Karpas-422 (cell line): ENCODE measurements at places on chromosomes 12 and 14.

DNA sequence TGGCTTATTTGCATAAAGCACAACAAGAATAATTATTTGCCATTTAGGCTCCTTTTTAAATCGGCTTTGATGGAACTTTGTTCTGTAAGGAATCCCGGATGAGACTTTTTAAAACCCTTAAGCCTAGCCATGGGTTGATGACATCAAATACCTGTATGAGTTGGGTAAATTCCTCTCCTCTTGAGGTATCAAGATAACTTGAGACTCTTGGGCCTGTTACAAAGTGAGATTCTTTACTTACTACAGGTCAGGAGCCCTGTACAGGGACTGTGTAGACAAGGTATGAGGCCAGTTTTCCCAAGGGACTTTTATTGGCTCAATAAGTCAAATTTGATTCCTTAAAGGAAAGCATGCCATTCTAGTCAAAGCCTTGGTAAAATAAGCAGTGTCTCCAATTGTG, 68.8 kb downstream of the HSD17B6 start:
- DNase-seq = no peak

- no peak for DNase-seq
Observed at GRCh38 chr14:23550812-23551265, 726 bp downstream of the ZFHX2 start.

GRCh38 chr12:125255935-125256633, 190.8 kb downstream of the AACS start:
- no peak for DNase-seq

- no peak for DNase-seq
Observed at GRCh38 chr14:96351986-96352385, 11.2 kb downstream of the ATG2B start.

GRCh38 chr12:58906917-58907316, 13.4 kb downstream of the LRIG3 start:
- no peak for DNase-seq

DNA sequence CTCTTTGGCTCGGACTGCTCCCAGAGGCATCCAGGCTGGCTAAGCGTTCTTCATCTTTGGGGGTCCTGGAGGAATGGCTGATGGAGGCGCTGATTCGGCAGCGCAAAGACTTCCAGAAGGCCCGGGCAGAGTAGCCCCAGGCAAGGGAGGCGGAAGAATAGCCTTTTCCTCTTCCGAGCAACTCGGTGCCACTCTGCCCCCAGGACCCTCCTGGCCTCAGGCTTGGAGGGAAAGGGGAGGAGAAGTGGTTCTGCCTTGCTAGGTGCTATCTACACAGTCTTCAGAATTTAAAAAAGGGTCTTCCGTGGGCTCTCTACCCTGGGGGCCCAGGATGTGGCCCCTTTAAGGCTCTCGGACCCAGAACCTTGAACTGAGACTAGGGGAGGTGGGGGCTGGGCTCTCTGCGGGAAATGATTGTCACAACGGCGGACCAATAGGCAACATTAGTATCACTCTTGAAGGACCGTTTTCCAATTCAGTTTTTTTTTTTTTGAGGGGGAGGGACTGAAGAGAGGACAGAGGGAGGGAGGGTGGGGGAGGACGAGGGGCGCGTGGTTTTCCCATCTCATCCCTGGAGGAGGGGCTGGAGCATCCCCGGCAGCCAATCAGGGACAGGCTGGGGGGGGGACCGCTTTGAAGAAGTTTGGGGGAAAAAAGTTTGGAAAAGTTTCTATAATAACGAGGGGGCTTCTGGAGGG, at the start of gene NFATC4:
TSS of gene NFATC4 (plus strand) at position 671 of the 698 bp plus-strand sequence. CDS start 157 bp downstream, outside the sequence.
- DNase-seq = peak; percentile 85

GRCh38 chr12:89674326-89674942, 34.2 kb downstream of the ATP2B1 start:
- DNase-seq = peak; percentile 58

DNA sequence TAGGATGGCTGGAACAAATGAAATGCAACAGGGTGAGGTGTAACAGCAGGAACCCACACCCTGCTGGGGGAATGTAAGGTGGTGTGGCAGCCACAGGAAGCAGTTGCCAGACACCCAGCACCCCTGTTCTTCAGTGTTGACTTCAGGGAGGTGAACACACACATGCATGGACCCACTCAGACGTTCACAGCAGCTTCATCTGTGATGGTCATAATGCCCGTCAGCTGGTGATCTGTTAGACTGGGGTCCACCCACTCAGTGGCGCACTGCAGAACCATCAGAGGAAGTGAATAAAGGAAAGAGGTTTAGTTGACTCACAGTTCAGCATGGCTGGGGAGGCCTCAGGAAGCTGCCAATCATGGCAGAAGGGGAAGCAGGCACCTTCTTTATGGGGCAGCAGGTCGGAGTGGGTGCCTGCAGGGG, 22.7 kb upstream of the TEX22 start:
- peak; percentile 69 for DNase-seq

GRCh38 chr12:43285159-43285598, 266.8 kb downstream of the ADAMTS20 start:
- DNase-seq = no peak

DNA sequence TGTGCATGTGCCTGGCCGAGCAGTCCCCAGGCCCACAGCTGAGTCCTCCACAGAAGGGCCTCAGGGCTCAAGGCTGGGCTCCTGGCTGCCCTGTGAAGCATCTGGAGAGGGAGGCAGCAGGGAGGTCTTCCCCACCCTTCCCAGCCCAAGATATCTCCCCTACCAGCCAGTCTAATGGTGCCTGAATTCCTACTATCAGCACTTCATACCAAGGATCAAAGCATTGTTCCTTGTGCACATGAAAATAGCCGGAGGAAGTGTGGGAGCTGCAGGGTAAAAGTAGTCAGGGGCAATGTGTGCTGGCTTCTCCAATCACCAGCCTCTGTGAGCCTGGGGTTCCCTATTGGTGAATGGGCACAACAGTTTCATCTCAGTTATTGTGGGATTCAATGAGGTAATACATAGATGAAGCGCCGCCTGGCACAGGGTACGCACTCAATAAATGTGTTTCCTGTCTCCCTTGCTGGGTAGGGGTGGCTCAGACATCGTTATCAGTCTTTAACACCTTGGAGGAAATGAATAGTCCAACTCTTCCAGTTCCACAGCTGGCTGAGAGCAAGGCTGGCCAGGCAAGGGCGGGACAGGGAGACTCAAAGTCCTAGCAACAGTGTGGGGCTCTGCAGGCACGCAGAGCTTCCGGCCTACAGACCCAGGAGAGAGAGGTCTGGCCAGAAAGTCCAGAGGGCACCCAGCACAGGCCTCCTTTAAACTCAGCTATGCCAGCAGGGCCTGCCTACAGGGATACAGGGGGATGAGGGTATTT, 39.1 kb upstream of the PNMA1 start:
- no peak for DNase-seq

DNA sequence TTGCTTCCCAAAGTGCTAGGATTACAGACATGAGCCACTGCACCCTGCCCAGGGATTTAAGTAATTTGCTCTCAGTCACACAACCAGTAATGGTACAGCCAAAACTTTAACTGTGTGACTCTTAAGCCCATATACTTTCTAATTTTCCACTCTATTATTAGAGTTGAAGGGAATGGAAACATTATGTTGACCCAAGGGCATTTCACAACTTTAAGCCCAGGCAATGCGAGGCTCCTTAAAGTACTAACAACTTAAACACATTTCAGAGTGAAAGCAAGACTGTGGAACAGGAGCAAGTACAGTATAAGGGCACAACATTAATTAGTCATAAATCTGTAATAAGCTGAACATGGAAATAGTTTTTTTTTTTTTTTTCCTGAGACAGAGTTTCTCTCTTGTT, 39.8 kb downstream of the BAZ1A start:
- DNase-seq = no peak
